ENCODE measurements at places on chromosomes 6 and 20.

DNA sequence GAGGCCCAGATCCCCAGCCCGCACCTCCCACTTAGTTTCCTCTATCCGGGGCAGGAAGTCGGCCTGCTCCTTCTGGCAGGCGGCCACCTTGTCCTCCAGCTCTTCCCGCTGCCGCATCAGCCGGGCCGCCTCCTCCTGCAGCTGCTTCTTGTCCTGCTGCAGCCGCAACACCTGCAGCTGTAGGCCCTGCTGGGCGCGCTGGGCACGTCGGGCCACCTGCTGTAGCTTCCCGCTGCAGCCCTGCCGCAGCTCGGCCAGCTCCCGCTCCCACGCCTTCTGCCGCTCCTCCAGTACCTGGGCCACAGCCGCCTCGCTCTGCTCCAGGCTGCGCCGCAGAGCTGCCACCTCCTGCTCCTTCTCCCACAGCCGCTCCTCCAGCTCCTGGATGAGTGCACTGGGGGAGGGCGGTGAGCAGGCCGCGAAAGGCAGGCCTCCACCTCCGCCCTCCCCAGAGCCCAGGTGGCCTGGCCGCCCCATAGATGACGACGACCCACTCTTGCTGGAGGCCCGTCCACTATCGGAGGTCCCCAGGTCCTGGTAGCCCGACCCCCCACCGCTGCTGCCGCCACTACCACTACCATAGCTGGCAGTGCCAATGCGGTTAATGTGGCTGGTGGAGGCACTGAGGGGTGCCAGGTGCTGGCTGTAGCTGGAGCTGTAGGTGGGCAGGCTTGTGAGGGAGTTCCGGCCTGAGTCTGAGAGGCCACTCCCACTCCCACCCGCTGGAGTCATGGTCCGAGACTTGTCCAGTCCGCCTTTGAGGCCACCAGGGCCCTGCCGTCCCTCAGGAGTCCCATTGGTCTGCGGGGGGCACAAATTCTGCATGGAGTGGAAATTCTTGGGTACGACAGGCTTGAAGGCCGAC is 6.0 kb upstream of the FASTKD5 start:
- no peak for DNase-seq

- peak; percentile 27 for DNase-seq
These were observed 1.4 kb upstream of the MAN1A1 start for GRCh38 chr6:119350952-119351372.

DNA sequence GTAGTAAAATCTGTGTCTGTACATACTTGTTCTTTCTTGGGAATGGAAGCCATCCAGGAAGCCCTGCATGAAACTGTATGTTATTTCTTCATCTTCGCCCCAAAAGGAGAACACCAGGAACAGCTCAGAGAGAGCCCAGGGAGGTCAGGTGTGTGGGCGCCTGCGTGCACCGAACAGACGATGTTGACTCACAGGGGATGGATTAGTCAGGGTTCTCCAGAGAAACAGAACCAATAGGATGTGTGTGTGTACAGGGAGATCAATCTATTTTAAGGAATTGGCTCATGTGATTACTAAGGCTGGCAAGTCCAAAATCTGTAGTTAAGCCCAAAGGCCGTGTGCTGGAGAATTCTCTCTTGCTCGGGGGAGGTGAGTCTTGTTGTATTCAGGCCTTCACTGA is 45.7 kb downstream of the RNASET2 start:
- DNase-seq, result no peak

GRCh38 chr6:47097092-47097945 is 55.2 kb upstream of the ADGRF1 start:
- DNase-seq, result peak; percentile 54

GRCh38 chr20:3908667-3909066 is 19.5 kb downstream of the PANK2 start:
- no peak for DNase-seq

DNA sequence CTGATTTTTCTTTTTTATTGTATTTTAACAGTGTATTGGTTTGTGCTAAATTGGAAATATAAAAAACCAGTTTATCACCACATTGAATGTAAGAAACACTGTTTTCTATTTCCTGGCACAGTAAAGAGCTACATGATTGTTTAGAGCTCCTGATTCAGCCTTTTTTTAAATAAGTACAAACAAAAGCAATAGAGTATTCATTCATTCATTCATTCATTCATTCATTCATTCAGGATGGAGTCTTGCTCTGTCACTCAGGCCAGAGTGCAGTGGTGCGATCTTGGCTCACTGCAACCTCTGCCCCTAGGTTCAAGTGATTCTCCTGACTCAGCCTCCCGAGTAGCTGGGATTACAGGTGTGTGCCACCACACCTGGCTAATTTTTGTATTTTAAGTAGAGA is 96.8 kb upstream of the SCGN start:
- no peak for DNase-seq

DNA sequence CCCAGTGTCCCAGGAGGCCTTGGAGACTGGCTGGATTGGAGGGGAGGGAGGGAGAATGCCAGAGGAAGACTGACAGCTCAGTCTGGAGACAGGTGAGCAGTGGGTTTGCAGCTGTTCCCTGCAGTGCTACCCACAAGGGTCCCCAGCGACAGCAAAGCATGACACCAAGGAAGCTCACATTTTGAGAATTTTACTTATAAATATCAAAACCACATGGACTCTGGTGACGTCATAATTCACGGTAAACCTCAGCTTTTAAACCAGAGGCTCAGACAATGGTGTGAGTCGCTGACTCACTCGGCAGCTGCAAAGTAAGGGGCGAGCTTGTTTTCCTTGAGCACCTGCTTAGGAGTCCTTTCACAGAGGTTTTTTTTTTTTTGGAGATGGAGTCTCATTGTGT is 65.2 kb downstream of the THBS2 start:
- peak; percentile 67 for DNase-seq

GRCh38 chr20:44747166-44748004 is 1.7 kb downstream of the KCNK15 start:
- no peak for DNase-seq

DNA sequence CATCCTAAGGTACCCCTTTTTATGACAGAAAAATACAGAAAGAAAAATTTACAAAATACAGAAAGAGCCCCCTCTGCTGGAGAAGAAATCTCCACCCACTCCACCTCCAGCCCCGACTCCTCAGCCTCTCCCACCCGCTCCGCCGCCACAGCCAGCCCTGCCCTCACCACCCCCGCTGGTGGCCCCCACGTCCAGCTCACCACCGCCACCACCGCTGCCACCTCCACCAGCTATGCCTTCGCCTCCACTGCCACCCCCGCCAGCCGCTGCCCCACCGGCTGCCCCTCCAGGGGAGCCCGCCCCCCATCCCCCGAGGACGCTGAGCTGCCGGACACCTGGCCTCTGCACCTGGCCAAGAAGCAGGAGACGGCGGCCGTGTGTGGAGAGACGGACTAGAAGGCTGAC is 17.7 kb downstream of the WFDC2 start:
- no peak for DNase-seq

GRCh38 chr20:57265336-57265996 is 975 bp downstream of the BMP7 start:
- no peak for DNase-seq

DNA sequence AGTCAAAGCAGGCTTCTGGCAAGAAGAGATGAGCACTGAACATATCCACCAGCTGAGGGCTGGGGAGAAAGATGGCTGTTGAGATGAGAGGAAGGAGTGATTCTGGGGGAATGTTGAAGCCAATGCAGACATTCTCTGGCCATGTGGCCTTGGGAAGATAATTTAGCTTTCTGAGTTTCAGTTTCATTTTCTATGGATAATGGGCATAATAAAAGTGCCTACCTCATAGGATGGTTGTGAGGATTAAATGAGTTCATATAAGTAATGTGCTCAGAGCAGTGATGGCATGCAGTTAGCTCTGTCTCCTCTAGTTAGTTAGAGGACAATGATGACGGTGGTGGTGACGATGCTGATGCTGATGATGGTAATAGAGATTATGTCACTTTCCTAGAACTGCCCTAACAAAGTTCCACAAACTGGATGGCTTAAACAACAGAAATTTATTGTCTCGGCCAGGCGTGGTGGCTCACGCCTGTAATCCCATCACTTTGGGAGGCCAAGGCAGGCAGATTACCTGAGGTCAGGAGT is 18.5 kb upstream of the KCNK5 start:
- DNase-seq, result no peak

GRCh38 chr6:157962601-157963302 is 18.9 kb upstream of the SYNJ2 start:
- DNase-seq, result peak; percentile 38

DNA sequence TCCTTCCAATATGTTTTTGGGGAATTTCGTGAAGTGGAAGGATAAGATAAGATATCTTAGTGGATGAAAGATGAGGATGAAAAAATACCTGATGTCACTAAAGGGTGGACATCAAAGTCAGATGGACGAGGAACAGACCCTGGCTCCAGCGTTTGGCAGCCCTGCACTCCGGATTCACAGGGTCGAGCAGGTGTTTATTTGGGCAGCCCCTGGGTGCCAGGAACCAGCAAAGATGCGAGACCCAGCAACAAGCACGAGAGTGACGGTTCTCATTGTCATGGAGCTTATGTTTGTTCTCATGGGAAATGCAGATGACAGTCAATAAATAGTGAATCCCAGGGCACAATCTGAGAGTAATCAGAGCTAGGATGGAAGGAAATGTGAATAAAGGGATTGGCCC is 131.1 kb downstream of the PHACTR3 start:
- no peak for DNase-seq

GRCh38 chr20:14568701-14569100 is 231.3 kb upstream of the FLRT3 start:
- DNase-seq, result no peak

- DNase-seq, result no peak
These were observed 9.2 kb upstream of the SDCBP2 start for GRCh38 chr20:1338096-1338495.

Data from fibroblast of skin of left quadriceps (primary cell).